ELR (cell line): ENCODE measurements at places on chromosomes 7 and 10.

GRCh38 chr10:42996588-42996987, 80.3 kb upstream of the RET start:
- DNase-seq: no peak

DNA sequence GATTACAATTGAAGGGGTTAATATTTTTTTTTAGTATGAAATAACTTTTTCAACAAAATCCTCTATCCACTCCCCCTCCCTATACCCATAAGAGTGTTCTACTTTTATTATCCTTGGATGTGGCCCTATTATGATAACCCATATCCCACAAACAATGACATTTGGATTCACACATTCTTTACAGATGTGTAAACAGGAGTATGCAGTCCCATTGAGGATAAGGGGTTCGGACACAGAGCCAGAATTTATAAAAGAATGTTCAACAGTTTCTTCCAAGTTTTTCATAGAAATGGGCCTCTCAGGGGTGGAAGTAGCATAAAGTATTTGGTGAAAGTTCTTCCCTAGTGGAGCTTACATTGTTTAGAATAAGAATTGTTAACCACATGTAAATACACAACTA, 16.1 kb upstream of the PCLO start:
- DNase-seq: no peak

GRCh38 chr7:129845178-129845971, 107.4 kb downstream of the UBE2H start:
- DNase-seq: peak; percentile 88

DNA sequence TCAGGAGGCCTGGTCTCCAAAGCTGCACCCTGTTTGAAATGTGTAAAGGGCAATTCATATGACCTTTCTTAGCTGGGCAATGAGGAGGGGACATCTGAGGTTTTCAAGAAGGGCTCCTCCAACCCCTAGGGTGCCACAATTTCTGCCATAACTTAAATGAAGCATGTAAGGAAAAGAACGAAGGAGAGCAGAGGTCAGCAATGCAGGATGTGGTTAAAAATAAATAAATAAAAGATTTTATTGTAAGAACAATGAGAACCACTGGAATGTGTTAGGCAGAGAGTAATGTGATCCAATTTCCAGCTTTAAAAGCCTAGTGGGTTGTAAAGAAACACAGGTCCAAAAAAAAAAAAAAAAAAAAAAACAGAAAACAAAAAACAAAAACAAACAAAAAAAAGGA, 673.1 kb downstream of the TNS3 start:
- DNase-seq: peak; percentile 93

DNA sequence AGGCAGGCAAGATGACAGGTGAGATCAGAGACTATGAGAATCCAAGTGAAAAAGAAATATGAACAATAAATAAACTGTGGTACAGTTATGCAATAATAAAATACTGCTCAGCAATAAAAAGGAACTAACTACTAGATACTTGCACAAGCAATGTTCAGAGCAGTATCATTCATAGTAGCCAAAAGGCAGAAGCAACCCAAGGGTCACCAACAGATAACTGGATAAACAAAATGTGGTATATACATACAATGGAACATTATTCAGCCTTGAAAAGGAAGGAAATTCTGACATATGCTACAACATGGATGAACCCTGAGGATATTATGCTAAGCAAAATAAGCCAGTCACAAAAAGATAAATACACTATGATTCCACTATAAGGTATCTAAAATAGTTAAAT, 76.9 kb upstream of the KCNIP2 start:
- DNase-seq: no peak

DNA sequence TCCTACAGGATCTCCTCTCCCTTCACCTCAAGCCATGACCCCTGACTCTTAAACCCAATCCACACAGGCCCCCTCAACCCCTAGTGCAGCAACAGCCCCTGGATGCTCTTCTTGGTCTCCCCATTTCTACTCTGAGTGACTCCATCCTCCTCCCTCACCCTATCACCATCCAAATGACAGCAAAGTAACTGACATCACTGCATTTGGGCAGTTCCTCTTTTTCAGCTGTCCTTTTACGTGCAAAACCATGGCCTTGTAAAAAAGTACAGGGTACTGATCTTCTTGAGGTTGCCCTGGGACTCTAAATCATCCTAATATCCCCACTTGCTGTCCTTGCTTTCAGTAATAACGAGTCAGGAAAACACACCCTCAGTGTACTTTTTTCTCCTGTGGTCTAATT, 454.9 kb downstream of the ADRA2A start:
- DNase-seq: no peak

DNA sequence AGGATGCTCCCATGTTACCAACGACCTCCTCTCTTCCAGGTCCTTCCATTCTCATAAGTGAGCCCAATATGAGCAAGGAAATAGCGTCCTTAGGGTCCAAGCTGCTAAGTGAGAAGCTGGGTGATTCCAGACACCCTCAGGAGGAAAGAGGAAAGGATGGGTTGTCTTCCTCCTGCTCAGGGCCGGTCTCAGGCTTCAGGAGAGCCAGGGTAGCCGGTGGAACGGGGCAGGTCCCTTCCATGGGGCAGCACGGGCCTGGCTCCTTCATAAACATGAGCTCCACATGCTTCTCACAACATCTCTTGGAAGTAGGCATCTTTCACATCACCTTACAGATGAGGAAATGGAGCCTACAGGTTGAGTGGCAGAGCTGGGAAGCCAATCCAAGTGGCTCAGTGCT, 12.7 kb downstream of the SLIT1 start:
- no peak for DNase-seq

GRCh38 chr10:132817701-132818211, 31.8 kb upstream of the NKX6-2 start:
- DNase-seq: no peak

DNA sequence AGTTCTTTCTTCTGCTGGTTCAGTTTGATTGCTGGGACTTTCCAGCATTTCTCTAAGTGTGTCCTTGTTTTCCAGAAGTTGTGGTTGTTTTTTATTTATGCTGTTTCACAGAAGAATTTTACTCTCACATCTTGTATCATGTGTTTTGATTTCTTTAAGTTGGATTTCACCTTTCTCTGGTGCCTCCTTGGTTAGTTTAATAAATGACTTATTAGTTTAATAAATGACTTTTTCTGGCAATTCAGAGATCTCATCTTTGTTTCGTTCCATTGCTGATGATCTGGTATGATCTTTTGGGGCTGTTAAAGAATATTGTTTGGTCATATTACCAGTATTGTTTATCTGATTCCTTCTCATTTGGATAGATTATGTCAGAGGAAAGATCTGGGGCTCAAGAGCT, 59.8 kb upstream of the CYP2C9 start:
- DNase-seq: no peak

DNA sequence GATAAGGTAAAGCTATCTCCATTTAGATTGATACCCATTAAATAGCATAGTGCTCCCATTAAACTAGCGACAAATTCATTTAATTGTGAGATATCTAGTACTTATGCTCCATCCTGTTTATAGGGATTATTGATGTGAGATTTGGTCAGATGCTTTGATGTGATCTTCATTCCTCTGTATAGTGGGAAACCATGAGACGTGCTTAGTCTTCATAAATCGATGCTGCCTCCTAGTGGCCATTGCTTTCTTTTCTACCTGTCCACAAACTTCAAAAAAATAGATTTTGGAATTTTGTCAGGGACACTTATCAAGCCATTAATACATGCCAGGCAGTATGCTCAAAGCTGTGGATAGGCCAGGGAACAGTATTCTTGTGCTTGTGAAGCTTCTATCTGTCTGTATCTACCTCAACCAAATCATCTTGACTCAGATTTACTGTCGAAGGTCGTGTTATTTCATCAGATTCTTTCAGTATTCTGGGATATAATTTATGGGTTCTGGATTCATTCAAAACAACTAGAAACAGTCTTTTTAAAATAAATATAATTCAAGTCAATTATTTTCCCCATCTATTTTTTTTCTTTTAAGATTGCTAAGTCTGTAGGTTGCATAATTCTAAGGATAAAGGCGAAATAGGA, 12.0 kb downstream of the LSM8 start:
- peak; percentile 73 for DNase-seq

DNA sequence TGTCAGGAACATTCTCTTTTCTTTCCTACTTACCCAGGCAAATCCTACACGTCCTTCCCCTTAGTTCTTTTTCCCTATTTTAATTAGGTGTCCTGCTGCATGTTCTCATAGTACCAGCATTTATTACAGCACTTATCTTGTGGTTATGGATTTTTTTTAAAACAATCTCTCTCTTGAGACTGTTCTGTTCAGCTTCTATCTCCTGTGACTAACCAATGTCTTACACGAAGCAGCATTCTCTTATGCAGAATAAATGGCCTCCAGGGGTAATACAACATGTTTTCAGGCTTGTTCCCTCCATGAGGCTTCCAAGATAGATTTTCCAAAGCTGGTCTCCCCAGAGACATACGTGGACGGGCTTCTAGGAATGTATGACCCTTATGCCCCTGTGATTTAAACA, 1096.1 kb upstream of the CELF2 start:
- no peak for DNase-seq

GRCh38 chr10:12995425-12995861, 6.1 kb downstream of the CCDC3 start:
- no peak for DNase-seq

GRCh38 chr10:2326411-2326810, 589.1 kb upstream of the ADARB2 start:
- DNase-seq: no peak

DNA sequence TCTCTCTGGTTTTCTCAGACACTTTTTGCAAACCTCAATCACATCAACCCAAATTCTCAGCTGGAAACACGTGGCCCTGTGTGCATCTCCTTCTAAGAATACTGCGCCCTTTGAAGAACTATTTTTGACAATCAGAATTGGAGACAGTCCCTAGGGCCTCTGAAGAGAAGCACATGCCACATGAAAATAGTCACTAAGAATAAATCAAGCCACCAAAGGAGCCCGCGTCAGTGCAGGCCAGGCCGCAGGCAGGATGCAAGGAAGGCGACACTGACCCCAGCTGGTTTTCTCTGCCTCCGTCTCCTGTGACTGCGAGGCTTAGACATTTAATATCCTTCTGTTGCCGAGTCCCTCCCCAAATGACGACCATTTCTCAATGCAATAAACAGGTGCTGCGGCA, 88.0 kb upstream of the ADAM12 start:
- DNase-seq: no peak

GRCh38 chr7:137591421-137591837, 247.9 kb upstream of the PTN start:
- DNase-seq: peak; percentile 70
